ENCODE measurements at places on chromosomes 2 and 18. TPM values are rescaled to one million over a fixed set of nuclear protein-coding genes. Genes with fewer than 3 reads are reported as not detected.

CCDC74A gene
- 1.8 TPM for total RNA-seq

PROM2 gene
- total RNA-seq: not detected

TTC39C gene
- 18.2 TPM for total RNA-seq

KCNG2 gene
- not detected for total RNA-seq

OR6B2 gene
- not detected for total RNA-seq

ASPRV1 gene
- 4.3 TPM for total RNA-seq

SLC35F6 gene
- 43.4 TPM for total RNA-seq

RAD51AP2 gene
- total RNA-seq: not detected

PXDN gene
- total RNA-seq: 188 TPM

NXPH2 gene
- total RNA-seq: not detected

FBXO36 gene
- total RNA-seq: 1.6 TPM

COL4A3 gene
- total RNA-seq: 1.1 TPM

SCTR gene
- total RNA-seq: not detected

ADRA2B gene
- 9.4 TPM for total RNA-seq

RUFY4 gene
- total RNA-seq: not detected

STPG4 gene
- total RNA-seq: not detected

CCDC68 gene
- total RNA-seq: 15.8 TPM

CPLX4 gene
- not detected for total RNA-seq

ALPI gene
- total RNA-seq: not detected

POTEJ gene
- total RNA-seq: not detected

REG3A gene
- not detected for total RNA-seq

KLHL29 gene
- total RNA-seq: 16.3 TPM

PRKAG3 gene
- not detected for total RNA-seq

DPYSL5 gene
- total RNA-seq: not detected

DSC2 gene
- total RNA-seq: 4.4 TPM

HPCAL1 gene
- total RNA-seq: 401 TPM

SKOR2 gene
- total RNA-seq: not detected

UGT1A4 gene
- not detected for total RNA-seq

PRSS56 gene
- total RNA-seq: not detected

HOXD13 gene
- total RNA-seq: not detected

INO80C gene
- total RNA-seq: 11.2 TPM

HYCC2 gene
- 2.1 TPM for total RNA-seq

STON1 gene
- 23.4 TPM for total RNA-seq

HOXD3 gene
- total RNA-seq: 8.6 TPM

CDKL4 gene
- total RNA-seq: 2.0 TPM

LRRTM4 gene
- not detected for total RNA-seq

SRD5A2 gene
- not detected for total RNA-seq

SIGLEC15 gene
- not detected for total RNA-seq

TRIM43 gene
- not detected for total RNA-seq

MAPK4 gene
- 1.2 TPM for total RNA-seq

GPBAR1 gene
- not detected for total RNA-seq

TRAPPC12 gene
- total RNA-seq: 94.0 TPM

LRRTM1 gene
- 6.7 TPM for total RNA-seq

GKN1 gene
- total RNA-seq: 1.9 TPM

SEH1L gene
- 16.3 TPM for total RNA-seq

ZNF396 gene
- 0.21 TPM for total RNA-seq

SETBP1 gene
- 23.5 TPM for total RNA-seq

PLB1 gene
- 9.7 TPM for total RNA-seq

KRCC1 gene
- total RNA-seq: 3.1 TPM

All from ascending aorta (tissue), 2 donors.